ENCODE measurements at places on chromosomes 12 and 14.

GRCh38 chr12:76446090-76446489 is 97.9 kb upstream of the BBS10 start:
- no peak for DNase-seq

- no peak for DNase-seq
These were observed 463.4 kb downstream of the SLC16A7 start for GRCh38 chr12:60059180-60059579.

- no peak for DNase-seq
These were observed 205.6 kb upstream of the SOX5 start for GRCh38 chr12:24155042-24155441.

DNA sequence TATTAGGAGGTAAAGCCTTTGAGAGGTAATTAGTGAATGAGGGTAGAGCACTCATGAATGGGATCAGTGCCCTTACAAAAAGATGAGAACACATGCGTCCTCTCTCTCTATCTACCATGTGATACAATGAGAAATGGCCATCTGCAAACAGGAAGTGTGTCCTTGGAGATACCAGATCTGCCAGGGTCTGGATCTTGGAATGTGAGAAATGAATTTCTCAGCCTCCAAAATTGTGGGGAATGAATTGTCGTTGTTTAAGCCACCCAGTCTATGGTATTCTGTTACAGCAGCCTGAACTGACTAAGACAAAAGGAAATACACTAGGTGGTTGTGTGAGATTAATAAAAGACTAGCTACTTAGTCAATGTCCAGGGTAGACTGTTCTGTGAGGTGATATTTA is 366.6 kb downstream of the NELL2 start:
- no peak for DNase-seq

- DNase-seq, result no peak
These were observed 127.6 kb downstream of the SLC8A3 start for GRCh38 chr14:70061108-70061507.

- no peak for DNase-seq
These were observed 84.7 kb downstream of the DACT1 start for GRCh38 chr14:58722441-58722840.

DNA sequence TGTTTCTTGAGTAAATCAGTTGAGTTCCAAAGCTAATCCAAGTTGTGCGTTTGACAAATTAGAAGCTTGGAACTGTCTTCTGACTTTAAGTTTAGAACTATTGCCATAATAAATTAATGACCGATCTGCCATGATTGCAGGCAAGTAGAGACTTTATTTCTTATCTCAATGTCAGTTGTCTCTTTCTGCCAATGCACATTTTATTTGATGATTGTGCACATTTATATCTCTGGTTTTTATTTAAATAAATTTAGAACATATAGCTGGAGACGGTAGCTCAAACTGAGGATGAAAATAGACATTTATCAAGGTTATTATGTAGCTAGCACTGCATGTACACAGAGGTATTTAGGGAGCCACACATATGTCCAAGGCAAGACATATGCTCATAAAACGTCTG is 34.1 kb downstream of the SLCO1B1 start:
- DNase-seq, result no peak

GRCh38 chr12:25584596-25584995 is 31.5 kb upstream of the LMNTD1 start:
- no peak for DNase-seq

- DNase-seq, result no peak
These were observed 45.7 kb upstream of the MEG3 start for GRCh38 chr14:100780246-100780645.

DNA sequence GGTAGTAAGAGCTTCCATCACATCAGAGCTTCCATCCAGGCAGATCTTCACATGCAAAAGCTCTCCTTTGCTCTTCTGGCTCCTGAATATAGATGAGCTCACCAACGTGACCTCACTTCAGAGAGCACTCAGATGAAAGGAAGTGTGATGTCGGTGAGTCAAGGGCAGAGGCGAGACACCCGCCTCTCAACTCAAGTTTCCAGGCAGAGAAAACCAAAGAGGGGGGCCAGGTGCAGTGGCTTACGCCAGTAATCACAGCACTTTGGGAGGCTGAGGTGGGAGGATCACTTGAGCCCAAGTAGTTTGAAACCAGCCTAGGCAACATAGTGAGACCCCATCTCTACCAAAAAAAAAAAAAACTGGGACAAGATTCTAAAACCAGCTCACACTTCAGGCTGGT is 126.9 kb downstream of the DUSP6 start:
- DNase-seq, result no peak

- peak; percentile 84 for DNase-seq
These were observed 142.8 kb downstream of the SCARB1 start for GRCh38 chr12:124720681-124721500.

DNA sequence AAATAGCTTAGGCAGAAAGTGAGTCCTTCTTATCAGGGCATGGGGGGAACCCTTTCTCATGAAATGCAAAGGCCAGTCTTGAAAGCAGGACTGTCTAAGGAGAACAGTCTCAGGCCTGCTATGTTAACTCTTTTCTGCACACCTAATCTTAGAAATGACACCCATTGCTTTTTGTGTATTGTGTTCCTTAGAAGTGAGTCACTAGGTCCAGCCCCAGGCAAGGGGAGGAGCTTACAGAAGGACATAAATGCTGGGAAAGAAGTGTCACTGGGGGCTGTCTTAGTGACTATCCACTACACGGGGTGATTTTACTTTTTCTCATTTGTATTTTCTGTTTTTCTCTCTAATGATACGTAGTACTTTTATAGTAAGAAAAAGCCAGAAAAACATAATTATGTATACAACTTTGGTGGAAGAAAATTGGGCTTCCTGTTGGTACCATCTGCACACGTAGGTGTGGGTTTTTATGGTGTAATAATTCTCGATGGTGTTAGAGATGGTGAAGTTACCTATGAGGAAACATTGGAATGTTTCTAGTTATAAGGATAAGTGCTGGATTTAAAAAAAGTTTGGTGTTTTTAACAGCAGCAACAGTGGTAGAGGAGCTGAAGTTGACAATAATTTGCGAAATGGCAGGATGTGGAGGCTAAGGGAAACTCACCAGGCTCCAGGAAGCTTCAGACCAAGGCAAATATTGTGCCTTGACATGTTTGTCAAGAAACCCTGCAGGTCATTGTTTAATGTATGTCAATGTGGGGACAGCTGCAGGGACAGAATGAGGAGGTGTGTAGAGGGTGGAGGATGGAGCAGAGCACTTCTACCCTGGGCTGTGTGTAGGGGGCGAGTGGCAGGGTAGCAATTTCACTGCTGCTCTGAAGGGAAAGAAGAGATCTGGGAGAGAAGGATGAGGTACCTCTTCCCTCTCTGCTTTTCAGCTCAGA is 214.9 kb downstream of the KTN1 start:
- no peak for DNase-seq

- no peak for DNase-seq
These were observed 41.8 kb upstream of the SLC6A15 start for GRCh38 chr12:84954415-84954814.

- no peak for DNase-seq
These were observed 7.8 kb upstream of the TBPL2 start for GRCh38 chr14:55448141-55448614.

GRCh38 chr12:111438481-111438880 is 32.8 kb downstream of the SH2B3 start:
- no peak for DNase-seq

DNA sequence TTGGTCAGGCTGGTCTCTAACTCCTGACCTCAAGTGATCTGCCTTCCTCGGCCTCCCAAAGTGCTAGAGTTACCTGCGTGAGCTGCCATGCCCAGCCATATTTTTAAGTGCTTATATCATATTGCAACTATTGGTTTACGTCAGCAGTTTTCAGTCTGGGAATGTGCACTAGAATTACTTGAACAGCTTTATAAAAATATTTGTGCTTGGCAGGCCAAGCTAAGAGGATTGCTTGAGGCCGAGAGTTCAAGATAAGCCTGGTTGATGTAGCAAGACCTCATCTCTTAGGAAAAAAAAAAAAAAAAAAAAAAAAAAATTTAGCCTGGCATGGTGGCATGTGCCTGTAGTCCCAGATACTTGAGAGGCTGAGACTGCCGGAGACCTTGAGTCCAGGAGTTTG is 17.1 kb downstream of the KIAA0586 start:
- DNase-seq, result no peak

DNA sequence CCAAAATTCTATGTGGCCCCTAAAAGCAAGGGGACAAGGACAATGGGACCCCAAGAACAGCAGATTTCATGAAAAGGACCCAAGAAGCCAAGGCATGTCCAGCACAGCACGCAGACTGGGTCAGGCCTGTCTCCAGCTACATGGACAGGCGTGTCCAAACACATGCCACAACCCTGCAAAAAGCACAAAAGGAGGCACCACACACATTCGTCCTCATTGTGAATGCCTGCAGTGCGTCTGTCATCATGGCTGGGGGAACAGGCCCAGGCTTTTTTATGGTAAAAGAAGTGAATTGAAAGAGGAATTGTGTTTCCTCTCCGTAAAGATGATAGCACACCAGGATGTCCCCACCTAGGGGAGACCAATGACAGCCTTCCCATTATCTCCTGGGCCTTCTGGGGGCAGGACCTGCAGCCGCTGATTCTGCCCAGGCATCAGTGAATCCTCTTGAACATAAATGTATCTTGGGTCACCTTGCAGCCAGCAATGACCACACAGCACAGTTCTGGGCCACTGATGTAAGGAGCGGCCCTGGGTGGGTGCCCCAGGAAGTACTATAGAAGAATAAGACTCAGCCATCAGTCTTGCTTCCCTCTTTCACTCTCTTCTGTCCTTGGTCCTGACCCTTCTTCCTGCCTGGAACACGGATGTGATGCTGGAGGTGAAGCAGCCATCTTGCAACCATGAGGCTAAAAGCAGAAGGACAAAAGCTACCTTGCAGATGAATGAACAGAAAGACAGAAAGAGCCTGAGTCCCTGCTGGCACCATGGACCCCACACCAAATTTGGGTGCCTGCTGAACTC is 29.8 kb upstream of the C14orf180 start:
- no peak for DNase-seq

DNA sequence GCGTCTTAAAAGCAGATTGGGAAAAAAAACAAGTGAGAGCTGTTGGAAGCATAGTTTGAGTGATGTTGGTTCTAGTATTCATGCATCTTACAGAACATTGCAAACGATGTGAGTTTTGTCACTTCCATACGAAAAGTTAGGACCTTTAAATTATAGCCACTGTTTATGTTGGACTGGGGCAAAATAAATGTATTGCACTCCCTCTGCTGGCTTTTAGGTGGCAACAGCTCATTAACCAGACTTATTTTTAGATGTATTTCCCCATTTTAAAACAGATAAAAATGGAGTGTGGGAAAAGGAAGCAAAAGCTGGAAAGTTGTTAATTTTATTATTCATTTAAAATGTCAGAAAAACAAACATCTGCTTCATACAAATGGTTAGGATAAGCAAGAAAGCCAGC is 111.9 kb downstream of the LGR5 start:
- DNase-seq, result no peak

DNA sequence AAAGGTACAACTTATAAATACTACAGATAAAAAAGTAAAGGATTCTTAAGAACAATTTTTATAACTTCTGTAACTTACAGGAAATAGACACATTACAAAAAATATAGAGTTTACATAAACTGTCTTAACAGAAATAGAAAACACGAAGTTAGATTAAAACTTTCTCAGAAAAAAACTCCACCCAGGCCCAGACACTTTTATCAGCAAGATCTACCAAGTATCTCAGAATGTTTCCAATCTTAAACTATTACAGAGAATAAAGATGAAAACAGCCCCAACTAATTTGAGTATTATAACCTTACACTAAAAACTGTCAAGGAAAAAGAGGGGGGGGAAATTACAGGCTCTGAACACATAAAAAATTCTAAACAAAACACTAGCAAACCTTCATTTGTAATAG is 8.2 kb downstream of the ZFC3H1 start:
- DNase-seq, result no peak

DNA sequence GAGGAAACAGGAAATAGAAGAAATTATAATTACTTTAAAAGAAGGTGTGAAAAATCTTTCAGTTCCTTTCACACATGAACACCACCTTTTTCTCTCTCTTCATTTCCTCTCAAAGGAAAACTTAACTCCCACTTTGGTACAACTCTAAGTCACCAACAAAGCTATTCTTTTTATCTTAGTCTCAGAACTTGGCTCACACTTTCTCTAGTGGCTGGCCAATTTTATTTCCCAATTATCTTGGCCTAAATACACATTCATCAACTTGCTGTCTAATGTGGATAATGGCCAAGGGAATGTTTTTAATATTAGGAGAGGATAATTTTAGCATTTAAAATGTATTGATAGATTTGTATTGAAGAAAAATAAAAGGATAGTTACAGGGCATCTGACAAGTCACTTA is 64.5 kb upstream of the NAV3 start:
- no peak for DNase-seq

DNA sequence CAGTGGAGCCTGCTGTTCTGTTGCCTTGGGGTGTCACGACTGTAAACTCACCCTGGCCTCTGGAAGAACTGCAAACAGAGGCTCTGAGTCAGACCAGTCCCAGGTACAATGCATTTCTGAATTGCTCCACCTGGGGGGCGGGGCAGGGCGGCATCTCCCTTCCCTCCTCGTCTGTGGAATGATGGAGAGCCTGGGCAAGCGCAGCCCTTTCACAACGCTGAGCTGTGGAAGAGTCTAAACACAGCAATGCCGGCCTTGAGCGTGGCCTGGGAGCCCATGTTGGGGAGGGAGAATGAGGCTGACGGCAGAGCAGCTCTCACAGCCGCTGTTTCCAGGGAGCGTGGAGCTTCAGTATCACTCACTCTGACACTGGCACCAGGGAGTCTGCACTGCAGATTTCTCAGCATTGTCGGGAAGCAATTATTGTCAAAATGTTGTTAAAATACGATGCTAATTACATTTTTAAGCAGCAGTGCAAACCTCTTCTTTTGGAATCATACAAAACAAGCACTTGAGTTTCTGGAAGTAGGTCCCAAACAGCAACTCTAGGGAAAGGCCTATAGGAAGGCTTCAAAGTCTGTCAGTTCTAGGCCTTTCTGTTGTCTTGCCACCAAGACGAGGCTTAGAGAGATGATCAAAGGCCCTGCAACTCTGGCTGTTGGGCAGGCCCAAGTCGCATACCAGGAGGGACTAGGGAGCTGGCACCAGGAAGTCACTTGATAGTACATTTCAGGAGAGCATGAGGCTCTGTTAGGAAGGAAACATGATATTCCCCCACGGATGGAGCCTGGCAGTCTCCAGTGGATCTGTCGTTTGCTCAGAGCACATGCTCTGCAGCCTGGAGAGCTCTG is 244.0 kb upstream of the FKBP4 start:
- no peak for DNase-seq

- DNase-seq, result no peak
These were observed 324.9 kb upstream of the TMTC1 start for GRCh38 chr12:30108666-30109065.
